ENCODE measurements at places on chromosomes 16 and 17. TPM values are rescaled to one million over a fixed set of nuclear protein-coding genes. Genes with fewer than 3 reads are reported as not detected.

DNA sequence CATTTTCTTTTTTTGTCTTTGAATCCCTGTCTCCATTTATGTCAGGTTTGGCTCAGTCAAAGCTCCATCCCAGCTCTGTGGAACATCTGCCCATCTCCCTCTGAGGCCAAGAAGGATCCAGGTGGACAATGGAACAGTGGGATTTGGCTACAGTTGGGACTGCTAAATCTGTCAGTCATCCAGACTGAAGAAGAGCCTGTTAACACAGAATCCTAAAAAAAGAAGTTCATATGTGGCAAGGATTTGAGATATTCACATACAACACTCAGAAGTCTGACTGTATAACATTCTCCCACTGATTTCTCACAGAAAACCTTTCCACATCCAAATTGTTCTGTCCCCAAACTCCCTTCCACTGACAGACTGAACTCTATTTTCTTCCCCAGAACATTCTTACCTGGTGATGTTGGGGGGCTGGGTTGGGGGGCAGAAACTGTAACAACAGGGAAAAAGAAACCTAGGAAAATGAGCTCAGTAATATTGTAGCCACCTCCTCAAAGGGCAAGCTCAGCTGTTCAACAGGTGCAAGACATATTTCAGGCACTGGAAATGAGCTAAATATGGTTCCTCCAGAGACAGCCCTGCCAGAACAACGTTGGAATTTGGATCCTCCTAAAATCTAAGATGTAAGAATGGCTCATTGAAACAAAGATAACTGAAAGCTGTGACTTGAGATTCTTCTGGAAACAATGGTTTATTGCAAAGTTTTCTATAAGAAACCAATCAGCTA is 301.5 kb upstream of the CDH5 start:
- DNase-seq = no peak
- H3K4me1 ChIP-seq = no peaks in the 10 kb centered on the region
- H3K27ac ChIP-seq = no peak overlapping the region
- no peaks in the 10 kb centered on the region for H3K27me3 ChIP-seq
- no peaks in the 10 kb centered on the region for H3K36me3 ChIP-seq

- no peaks in the 10 kb centered on the region for H3K4me1 ChIP-seq
- H3K36me3 ChIP-seq = no peaks in the 10 kb centered on the region
- no peak overlapping the region for H3K27ac ChIP-seq
- H3K27me3 ChIP-seq = no peaks in the 10 kb centered on the region
- no peak overlapping the region for H3K4me3 ChIP-seq
- no peak for DNase-seq
These were observed 465.7 kb downstream of the HAPSTR1 start for GRCh38 chr16:9556949-9557665.

GRCh38 chr17:70319516-70319915 is 150.2 kb downstream of the KCNJ2 start:
- no peaks in the 10 kb centered on the region for H3K4me1 ChIP-seq
- H3K27ac ChIP-seq = no peak overlapping the region
- H3K27me3 ChIP-seq = no peaks in the 10 kb centered on the region

The GCSH gene
- 45.9 TPM for total RNA-seq

GRCh38 chr17:40921026-40921425 is 16.4 kb downstream of the KRT23 start:
- no peak overlapping the region for H3K27ac ChIP-seq
- H3K4me3 ChIP-seq = no peak overlapping the region
- no peaks in the 10 kb centered on the region for H3K27me3 ChIP-seq
- no peaks in the 10 kb centered on the region for H3K36me3 ChIP-seq

DNA sequence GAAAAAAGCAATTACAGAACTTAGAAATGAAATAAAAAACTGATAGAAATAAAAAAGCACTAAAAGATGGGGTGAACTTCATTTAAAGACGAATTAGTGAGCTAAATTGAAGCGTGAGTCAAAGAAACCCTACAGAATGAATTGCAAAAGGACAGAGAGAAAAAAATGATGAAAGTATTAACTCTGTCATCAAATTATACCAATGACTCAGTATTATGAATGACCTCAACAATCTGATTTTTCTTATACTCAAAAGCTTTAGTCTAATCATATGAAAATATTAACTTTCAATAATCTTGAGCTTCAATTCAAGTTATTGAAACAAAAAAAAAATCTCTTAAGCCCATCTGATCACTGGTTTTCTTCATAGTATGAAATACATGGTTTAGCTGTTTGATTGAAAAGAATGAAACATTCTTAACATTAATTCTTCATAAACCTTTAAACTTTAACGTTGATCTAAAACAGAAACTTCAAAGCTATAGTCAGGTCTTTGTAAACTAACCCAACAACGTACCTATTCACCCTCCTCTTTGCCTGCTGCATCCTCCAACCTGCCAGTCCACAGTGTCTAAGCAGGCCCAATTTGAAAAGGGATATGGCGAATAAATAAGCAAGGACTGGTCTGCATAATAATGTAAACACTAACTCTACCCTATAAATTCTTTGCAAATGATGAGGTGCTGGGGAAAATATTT is 6.6 kb downstream of the ABCA5 start:
- H3K4me1 ChIP-seq = peaks cover 5% of the 10 kb centered on the region
- H3K36me3 ChIP-seq = peaks cover 5% of the 10 kb centered on the region
- H3K4me3 ChIP-seq = no peak overlapping the region
- no peaks in the 10 kb centered on the region for H3K27me3 ChIP-seq
- no peak overlapping the region for H3K27ac ChIP-seq

- H3K27ac ChIP-seq = no peak overlapping the region
- no peak overlapping the region for H3K4me3 ChIP-seq
- H3K36me3 ChIP-seq = no peaks in the 10 kb centered on the region
- H3K4me1 ChIP-seq = no peaks in the 10 kb centered on the region
These were observed 3.2 kb downstream of the EVPL start for GRCh38 chr17:76023900-76024237.

The ANKRD40CL gene
- not detected for total RNA-seq

The TSNAXIP1 gene
- total RNA-seq = 8.4 TPM

The CACNG5 gene
- total RNA-seq = not detected

GRCh38 chr16:86378831-86379504 is 131.4 kb upstream of the FOXF1 start:
- H3K36me3 ChIP-seq = no peaks in the 10 kb centered on the region
- H3K4me3 ChIP-seq = no peak overlapping the region
- H3K27me3 ChIP-seq = no peaks in the 10 kb centered on the region
- no peak for DNase-seq

The CYGB gene
- total RNA-seq = 50.7 TPM

GRCh38 chr16:54051821-54052220 is 234.8 kb downstream of the IRX3 start:
- H3K27me3 ChIP-seq = no peaks in the 10 kb centered on the region
- no peak overlapping the region for H3K4me3 ChIP-seq
- H3K4me1 ChIP-seq = peaks cover 6% of the 10 kb centered on the region
- peaks cover 7% of the 10 kb centered on the region for H3K36me3 ChIP-seq
- no peak for DNase-seq
- no peak overlapping the region for H3K27ac ChIP-seq

DNA sequence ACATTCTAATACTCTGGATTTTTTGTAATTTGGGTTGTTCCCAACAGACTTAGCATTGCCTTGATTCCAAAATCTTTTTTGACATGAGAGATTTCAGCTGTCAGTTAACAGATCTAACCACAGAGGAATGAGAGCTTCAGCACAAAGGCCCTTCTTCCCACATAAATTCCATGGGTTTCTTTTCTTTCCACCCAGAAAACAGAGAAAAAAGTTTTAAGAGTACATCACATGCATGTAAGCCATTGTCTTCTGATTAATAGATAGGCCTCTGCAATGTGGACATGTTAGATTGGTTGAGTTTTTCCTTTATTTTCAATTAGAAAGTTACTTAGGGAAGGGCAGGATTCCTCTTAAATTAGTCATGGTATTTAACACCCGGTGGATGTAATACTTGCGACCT is 939 bp downstream of the MYH8 start:
- no peak overlapping the region for H3K27ac ChIP-seq
- no peaks in the 10 kb centered on the region for H3K36me3 ChIP-seq
- H3K27me3 ChIP-seq = no peaks in the 10 kb centered on the region

DNA sequence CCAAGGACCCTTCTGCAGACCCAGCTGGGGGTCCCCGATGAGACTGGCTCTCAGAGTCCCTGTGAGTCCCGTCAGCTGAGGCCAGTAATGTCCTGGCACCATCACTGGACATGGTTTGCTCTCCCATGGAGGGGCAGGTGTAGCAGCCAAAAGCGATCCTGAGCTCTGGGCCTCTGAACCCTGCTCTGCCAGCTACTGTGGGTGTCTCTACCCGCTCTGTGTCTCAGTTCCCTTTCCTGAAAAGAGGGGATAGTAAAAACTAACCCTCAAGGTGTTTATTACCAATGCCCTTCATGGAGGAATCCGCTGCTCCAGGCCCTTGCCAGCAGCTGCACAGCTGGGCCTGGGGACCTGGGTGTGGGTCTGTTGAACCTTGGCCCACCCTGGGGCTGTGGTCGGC is 8.8 kb downstream of the TUBB3 start:
- no peak overlapping the region for H3K4me3 ChIP-seq
- H3K27ac ChIP-seq = no peak overlapping the region
- H3K27me3 ChIP-seq = peaks cover 27% of the 10 kb centered on the region
- no peaks in the 10 kb centered on the region for H3K36me3 ChIP-seq
- H3K4me1 ChIP-seq = no peaks in the 10 kb centered on the region

The STX1B gene
- 6.1 TPM for total RNA-seq

DNA sequence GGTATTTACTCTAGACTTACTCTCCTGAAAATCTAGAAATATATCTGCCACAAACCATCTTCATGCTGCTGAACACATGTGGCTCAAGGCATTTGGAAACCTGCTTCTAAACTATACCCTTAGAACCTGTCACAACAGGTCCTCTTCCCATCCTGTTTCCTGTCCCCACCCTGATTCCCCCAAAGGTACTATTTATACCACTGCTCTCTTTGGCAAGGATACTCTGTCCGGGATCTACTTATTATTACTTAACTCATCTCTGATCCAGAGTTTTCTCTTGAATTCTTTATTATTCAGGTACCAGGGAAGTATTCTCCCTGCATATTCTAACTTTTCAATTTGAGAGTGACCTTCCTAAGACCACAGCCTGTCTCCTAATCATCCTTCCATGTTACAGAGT is 33.4 kb downstream of the TRAF4 start:
- DNase-seq = no peak
- no peaks in the 10 kb centered on the region for H3K36me3 ChIP-seq
- H3K4me1 ChIP-seq = no peaks in the 10 kb centered on the region
- H3K27me3 ChIP-seq = no peaks in the 10 kb centered on the region

GRCh38 chr16:3131755-3132377 is 3.0 kb upstream of the ZNF213 start:
- H3K36me3 ChIP-seq = peaks cover 30% of the 10 kb centered on the region
- no peak overlapping the region for H3K4me3 ChIP-seq
- H3K27me3 ChIP-seq = no peaks in the 10 kb centered on the region
- no peak overlapping the region for H3K27ac ChIP-seq
- no peaks in the 10 kb centered on the region for H3K4me1 ChIP-seq

Data from tibial nerve (tissue), 4 donors.